ENCODE measurements at places on chromosomes 13 and 19.

DNA sequence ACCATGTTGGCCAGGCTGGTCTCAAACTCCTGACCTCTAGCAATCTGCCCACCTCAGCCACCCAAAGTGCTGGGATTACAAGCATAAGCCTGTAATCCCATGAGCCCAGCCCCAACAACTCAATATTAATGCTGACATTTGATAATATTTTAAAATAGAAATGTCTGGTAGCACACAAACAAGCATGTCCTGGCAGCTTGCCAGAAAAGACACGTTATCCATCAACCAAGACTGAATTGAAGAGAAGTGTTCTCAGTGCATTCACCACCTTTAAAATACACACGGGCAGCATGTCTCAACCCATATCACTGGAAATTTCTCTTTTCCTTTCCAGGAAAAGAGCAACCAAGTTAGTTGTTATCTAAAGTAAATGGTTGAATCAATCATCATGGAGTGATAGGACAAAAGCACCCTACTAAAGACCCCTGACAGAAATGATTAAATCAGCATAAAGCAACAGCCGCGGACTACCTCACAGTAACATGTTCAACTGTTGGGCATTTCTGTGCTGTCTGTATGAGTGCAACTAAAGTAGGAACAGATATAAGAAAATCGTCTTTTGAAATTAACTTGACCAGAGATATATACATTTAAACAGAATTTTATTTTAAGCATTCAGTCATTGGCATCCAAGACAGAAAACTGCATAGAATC, 25.0 kb downstream of the LHFPL6 start:
- no peak for DNase-seq

GRCh38 chr13:112134391-112135075, 67.6 kb downstream of the SOX1 start:
- no peak for DNase-seq

- no peak for DNase-seq
Measured at GRCh38 chr13:62067821-62068220, 652.2 kb upstream of the PCDH20 start.

- DNase-seq: no peak
Measured at GRCh38 chr19:54462047-54462654, 1.4 kb downstream of the LENG9 start.

DNA sequence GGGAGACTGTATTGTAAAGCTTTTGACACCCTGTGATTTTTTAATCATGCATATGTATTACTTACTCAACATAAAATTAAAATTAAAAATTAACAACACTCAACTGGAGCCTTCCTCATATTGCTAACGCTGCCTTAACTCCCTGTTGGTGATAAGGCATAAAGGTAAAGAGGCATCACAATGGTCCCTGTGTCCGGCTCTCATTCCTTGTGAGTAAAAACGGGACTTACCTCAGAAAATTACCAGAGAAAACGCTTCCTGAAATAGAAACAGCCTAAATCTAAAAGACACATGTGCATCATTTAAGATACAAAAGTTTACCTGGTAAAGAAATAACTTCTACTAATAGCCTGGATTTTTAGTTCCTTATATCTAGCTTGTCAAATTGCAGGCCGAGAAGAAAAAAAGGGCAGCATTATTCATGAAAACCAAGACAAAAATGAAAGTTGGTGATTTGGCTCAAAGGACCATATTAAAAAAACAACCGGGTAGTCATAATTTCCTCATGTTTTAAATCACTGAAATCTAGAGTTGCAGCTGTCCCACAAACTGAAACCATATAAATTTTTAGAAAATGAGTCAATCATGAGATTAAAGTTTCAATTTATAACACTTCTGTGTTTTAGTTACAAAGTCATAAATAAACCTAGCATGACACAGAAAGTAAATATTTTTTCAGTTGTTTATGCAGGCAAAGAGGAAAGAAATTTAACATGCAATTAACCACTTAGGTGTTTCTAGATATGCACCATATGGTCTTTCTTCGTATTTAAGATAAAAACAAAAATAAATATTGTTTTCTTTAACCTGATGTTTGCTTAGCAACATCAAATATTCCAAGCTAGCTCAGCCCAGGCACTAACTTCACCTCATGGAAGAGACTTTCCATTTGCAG, 94.7 kb downstream of the MIPEP start:
- DNase-seq: no peak

DNA sequence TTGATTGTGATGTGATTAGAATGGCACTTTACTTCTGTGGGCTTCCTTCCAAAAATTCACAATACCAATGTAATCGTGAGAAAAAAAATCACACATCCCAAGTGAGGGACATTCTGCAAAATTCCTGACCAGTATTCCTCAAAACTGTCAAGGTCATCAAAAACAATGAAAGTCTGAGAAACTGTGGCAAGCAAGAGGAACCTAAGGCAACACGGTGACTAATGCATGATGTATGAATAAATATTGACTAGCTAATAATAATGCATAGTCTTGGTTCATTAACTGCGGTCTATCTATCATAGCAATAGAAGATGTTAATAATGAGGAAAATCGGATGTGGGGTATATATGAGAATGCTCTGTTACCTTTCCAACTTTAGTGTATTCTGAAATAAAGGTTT, 159.0 kb downstream of the RFC3 start:
- no peak for DNase-seq

- DNase-seq: no peak
Measured at GRCh38 chr19:33818411-33818810, 21.7 kb downstream of the KCTD15 start.

DNA sequence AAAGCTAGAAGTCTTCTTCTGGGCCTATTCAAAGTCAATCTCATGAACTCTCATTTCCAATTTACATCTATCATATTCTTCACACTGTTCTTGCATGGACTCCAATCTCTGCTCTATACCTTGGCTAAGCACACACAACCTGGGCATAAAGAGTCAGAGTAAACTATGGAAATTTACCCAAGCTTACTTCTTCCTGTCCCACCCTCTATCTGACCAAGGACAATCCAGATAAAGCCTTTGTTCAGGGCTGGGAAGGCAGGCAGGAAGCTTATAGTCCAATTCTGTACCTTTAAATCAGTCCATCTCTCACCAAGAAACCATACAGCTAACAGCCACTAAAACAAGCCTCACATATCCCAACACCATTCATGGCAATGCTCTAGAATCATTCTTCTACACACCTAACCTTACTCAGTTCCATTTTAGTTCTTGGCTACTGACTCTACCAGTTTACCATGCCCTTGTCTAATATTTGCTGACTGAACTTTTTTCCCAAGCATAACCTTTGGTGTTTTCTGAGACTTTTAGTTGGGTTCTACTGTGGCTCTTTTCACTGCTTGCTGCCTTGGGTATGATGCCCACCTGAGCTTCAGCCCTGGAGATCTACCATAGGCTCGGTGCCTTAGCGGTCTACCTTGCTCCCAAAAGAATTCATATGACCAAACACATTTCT, 38.9 kb downstream of the N4BP2L2 start:
- DNase-seq: no peak

DNA sequence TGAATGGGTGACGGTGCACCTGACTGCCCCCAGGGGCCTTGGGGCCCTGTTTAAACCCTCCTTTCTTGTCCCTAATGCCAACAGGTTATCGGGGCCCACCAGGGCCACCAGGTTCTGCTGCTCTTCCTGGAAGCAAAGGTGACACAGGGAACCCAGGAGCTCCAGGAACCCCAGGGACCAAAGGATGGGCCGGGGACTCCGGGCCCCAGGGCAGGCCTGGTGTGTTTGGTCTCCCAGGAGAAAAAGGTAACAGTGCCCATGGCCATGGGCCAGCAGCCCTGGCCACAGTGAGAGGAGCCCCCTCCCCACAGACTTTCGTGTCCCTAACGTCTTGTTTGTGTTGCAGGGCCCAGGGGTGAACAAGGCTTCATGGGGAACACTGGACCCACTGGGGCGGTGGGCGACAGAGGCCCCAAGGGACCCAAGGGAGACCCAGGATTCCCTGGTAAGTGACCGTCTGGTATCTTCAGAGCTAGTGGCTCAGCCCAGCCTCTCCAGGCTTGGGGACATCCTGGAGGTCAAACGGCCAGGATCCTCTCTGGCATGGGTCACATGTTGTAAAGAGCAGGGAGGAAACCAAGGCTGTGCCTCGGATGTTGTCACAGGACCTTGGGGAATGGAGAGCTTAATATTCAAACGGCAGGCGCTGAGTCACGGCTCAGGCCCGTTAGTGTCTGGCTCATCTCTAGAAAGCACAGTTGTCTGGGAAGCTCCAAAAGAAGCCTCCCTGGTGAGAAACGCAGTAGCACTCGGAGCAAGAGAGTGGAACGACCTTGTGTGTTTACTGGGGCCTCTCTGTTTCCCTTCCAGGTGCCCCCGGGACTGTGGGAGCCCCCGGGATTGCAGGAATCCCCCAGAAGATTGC, 58.3 kb downstream of the RAB20 start:
- DNase-seq: no peak

DNA sequence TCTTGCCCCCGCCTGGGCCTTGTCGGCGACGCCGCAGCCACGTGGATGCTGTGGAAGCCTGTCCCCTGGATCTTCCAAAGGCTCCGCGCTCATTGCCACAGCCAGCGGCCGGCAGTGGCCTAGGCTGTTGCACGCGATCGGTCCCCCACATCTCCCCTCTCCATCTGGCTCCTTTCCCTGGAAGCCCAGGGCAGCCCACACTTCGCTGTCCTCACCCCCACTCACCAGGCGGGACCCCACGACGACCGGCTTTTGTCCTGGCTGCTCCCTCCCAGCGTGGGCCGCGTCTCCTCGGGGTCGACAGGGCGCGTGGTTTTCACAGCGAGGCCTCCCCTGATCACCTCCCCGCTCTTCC, 605 bp upstream of the TEX30 start:
- no peak for DNase-seq

DNA sequence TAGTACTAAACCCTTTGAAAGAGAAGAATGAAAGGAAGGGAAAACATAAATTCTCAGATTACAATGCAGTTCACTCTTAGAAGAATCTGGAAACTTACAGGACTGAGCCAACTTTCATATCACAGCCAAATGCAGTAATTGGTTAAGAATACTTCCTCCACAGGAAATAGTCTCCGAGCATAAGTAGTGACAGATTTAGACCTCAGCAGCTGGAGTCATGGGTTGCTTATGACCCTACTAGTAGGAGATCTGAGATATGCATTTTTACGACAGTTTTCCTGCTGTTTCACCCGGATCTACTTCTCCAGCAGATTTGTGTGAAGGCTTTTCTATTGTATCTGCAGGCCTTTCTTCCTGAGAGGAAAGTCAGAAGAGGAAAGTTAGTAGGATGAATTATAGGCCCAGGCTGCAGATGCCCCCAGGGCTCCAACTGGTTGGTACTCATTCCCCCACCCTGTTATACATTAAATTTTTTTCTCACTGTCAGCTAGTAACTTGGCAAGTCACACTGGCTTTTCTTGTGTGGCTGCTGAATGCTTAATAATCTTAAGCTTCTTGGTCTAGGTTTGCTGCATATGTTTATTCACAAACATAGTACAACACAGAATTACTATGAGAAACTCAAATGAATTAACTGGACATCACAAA, 1241.5 kb upstream of the MIR17HG start:
- no peak for DNase-seq

GRCh38 chr19:35462476-35462953, 14.5 kb downstream of the FFAR2 start:
- DNase-seq: peak; percentile 66

- no peak for DNase-seq
Measured at GRCh38 chr13:36090592-36090991, 40.6 kb downstream of the DCLK1 start.

DNA sequence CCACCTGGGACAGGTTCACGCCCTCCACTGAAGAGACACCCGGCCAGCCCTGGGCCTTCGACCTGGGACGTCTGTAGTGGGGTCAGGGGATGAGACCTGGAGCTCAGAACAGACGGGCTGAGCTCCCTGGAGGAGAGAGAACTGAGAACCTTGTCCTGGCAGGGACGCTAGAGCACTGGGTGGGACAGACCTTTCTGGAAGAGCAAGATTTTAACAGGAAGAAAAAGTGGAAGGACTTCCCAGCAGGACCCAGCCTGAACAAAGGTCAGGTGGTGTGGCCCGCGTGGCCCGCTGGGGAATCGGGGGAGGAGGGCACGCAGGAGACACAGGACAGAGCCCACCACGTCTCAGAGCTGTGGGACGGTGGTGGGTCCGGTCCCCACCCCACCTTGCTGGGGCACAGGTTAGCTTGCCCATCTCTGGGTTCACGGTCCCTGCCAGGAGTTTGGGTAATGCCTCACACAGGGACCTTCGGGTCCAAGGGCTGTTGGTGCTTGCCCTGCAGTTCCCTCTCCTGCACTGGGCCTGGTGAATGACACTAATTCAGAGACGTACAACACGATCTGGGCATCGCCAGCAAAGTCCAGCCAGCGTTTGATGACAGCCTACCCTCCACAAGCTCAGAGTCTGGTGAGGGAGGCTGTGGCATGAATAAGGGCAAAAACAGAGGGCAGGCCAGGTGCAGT, 1.2 kb upstream of the EFNA2 start:
- no peak for DNase-seq

DNA sequence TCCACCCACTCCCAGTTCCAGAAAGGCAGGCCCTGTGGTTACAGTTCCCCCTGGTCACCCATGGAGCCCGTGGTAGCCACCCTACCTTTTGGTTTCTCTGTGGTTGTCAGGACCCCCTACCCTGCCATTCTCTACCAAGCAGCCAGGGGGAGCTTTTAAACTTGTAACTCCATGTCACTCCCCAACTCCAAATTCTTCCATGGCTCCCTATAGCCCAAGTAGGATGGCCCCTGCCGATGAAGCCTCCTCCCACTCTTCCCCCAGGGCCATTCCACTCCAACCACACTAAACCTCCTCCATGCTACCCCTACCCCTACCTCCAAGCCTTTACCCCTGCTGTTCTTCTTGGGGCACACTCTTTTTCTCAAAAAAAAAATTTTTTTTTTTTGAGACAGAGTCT, 2.2 kb downstream of the S1PR2 start:
- peak; percentile 39 for DNase-seq

- peak; percentile 96 for DNase-seq
Measured at GRCh38 chr19:57240311-57241090, at the start of gene ZNF805. Gene ZNF805, plus strand, starts transcription at chr19:57240632. Its CDS starts 260 bp downstream, at chr19:57240892.

- DNase-seq: no peak
Measured at GRCh38 chr13:51922771-51923480, 61.2 kb downstream of the CCDC70 start.

- DNase-seq: no peak
Measured at GRCh38 chr19:7874076-7874896, at the start of gene PRR36. Gene PRR36, minus strand, starts transcription at chr19:7874390. Its CDS starts 701 bp downstream, at chr19:7873689.

DNA sequence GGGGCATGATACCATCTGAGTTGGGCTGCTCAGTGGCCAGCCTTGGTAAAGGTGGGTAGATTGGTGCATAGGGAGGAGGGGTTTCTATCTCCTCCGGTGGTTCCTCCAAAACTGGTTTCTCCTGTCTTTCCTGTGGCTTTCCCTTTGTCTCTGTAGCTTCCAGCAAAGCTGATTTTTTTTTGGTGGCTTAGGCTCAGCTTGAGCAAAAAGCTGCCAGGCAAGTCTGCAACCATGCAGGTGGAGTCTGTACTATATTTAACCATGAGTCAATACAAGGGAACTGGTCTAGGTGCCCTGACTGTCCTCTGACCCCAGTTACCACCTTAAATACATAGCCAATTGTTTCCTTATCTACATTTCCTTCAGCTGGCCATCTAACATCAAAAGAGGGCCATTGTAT, 64.0 kb upstream of the ZNF681 start:
- no peak for DNase-seq

GRCh38 chr13:45870232-45870631, 18.7 kb upstream of the SIAH3 start:
- no peak for DNase-seq

GRCh38 chr13:20814224-20814910, 40.6 kb upstream of the EEF1AKMT1 start:
- DNase-seq: no peak

- DNase-seq: no peak
Measured at GRCh38 chr13:100063333-100063732, 25.6 kb upstream of the PCCA start.

All from CD4-positive, alpha-beta T cell treated with Interferon gamma for 1 hour (primary cell).